ENCODE measurements at places on chromosomes 16 and 17.
A peak's percentile ranks its signal among the peaks of the same experiment; 100 is the strongest.

- DNase-seq: no peak
Observed at GRCh38 chr16:85041219-85042166, 13.9 kb downstream of the KIAA0513 start.

DNA sequence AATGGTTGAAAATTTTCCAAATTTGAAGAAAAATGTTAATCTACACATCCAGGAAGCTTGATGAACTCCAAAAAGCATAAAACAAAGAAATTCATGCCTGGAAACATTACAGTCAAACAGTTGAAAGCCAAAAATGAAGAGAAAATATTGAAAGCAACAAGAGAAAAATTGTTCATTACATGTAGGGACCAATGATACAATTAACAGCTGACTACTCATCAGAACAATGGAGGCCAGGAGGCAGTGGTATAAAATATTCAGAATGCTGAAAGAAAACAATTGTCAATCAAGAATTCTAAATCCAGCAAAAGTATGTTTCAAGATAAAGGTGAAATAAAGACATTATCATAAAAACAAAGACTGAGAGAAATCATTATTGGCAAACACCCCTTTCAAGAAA lies 21.6 kb downstream of the RCVRN start:
- DNase-seq: no peak

- DNase-seq: no peak
Observed at GRCh38 chr17:78130090-78130436, 508 bp upstream of the TMC8 start.

DNA sequence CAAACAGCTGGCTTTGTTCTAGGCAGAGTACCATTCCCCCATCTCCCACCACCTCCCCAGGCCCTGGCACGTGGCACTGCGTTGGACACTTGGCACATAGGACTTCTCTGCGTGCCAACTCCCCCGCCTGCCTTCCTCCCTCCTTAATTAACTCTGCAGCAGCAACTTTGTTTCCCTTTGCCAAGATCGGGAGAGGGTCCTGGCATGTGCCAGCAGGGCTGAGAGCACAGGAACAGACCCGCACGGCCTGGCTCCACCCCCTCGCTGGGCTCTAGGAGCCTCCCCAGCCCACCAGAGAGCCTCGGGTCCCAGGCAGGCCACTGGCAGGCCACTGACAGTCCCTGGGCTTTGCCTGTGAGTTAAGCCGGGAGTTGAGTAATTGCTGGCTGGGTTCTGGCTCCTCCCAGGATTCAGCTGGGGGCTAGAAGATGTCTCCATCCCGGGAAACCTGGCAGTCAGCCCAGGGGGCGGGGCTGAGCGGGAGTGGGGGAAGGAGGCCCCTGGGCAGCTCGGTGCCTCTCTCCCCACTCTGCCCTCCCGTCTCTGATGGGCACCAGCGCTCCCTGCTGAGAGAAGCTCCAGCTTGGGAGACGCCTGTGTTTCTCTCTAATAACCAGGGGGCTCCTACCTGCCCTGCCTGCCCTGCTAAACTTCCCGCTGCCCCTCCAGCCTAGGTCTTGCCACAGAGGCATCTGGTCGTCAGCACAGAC lies 224.0 kb upstream of the TNRC6C start:
- no peak for DNase-seq

GRCh38 chr17:49290690-49291359 lies 60.2 kb upstream of the PHOSPHO1 start:
- DNase-seq: no peak

GRCh38 chr17:58059141-58059540 lies 24.1 kb upstream of the DYNLL2 start:
- no peak for DNase-seq

- no peak for DNase-seq
Observed at GRCh38 chr16:72840631-72841381, 207.1 kb downstream of the ZFHX3 start.

GRCh38 chr17:40333781-40334448 lies 24.9 kb downstream of the RARA start:
- DNase-seq: no peak

GRCh38 chr16:24046442-24046841 lies 209.7 kb upstream of the CACNG3 start:
- no peak for DNase-seq

- no peak for DNase-seq
Observed at GRCh38 chr17:17377071-17377967, 74.1 kb downstream of the NT5M start.

DNA sequence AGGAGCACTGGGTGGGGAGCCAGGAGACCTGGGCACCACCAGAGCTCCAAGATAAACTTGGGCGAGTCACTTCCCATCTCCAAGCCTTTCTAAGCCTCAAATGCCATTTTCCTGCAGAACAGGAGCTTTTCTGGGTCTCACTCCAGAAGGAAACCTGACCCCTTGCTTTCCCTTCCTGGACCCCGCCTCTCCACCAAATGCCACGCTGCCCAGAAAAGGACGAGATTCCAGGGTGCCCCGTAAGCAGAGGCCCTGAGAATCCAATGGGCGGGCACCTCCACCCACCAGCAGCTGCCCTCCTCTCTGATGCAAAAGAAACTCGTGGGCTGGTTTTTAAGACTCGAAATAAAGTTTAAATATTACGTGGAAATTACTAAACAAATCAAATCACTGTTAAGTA lies 31.3 kb downstream of the ZNF423 start:
- no peak for DNase-seq

GRCh38 chr17:81867170-81867990 lies 3.8 kb downstream of the ARHGDIA start:
- no peak for DNase-seq

DNA sequence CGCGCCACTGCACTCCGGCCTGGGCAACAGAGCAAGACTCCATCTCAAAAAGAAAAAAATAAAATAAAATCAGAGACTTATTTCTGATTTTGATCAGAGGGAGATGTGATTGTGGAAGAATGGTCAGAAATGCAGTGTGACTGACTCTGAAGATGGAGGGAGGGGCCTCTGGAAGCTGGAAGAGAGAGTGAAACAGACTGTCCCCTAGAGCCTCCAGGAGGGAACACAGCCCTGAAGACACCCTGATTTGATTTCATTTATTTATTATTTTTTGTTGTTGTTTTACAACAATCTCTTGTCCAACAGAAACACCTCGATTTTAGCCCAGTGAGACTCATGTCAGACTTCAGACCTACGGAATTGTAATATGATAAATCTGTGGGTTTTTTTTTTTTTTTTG lies 26.1 kb downstream of the BCL7C start:
- DNase-seq: no peak

DNA sequence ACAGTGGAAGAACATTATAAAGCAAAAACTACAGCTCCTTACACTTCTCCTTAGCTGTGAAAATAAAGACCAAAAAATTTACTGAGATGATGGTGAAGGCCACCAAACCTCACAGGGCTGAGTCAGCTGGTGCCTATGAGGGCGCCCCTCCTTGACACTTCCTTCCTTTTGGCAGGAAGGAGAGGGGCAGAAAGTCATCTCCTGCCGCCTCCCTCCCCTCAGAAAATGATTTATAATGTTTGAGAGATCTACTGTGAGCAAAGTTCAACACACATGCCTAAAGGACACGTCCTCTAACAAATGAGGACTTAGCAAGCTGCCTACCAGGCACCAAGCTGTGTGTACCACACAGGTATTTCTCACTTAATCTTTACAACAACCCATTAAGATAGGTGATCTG lies 245.7 kb downstream of the PRKCA start:
- peak; percentile 49 for DNase-seq

DNA sequence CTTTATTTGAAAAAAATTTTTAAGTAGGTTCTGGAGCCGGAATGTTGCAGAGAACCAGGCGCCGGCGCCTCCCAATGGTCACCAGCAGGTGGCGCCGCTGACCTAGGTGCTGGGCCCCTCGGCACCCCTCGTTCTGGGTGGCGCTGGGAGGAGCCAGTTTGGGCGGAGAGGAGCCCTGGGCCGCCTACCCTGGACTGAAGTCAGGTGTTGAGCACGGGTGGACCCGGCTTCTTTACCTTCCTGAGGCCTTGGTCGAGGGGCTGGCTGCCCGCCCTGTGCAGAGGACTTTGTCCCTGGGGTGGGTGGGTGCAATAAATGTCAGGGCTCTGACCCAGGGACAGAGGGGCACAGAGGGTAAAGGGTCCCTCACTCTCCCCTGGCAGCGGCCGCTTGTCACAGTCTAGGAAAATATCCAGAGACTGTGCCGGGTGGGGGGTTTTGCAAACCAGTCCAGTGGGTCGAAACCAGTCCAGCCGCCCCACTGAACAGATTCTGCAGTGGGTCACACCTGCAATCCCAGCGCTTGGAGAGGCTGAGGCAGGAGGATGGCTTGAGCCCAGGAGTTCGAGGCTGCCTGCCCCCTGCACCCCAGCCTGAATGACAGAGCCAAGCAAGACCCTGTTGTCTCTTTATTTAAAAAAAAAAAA lies 30.1 kb upstream of the TNFRSF13B start:
- DNase-seq: peak; percentile 66

DNA sequence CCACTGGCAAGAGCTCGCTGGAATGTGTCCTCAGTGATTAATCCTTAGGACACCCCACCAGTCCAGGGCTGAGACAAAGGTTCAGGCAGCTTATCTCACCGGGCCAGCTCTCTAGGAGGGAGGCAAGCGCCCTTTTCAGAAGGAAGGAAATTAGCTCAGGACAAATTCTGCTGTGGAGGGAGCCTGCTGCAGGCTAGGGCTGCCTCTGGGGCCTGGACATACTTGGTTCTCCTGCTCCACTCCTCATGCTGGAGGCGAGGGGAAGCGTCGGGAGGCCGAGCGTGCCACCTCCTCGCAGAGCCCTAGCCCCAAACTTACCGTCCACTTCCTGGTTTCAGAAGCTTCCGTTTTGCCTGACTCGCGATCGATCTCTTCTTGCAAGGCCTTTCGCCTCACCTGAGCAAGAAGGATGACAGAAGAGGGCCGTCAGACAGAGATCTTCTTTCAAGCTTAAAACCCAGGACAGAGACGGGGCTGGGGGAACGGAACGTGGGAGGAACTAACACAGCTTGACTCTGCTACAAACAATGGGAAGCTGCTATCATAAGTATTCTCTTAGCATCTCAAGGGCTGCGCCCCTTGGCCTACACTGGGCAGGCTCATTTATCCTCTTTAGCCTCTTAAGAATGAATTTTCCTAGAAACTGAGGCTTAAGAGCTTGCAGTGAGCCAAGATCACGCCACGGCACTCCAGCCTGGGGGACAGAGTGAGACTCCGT lies 7.7 kb downstream of the KNOP1 start:
- DNase-seq: no peak

GRCh38 chr16:25151996-25152395 lies 40.5 kb downstream of the LCMT1 start:
- no peak for DNase-seq

GRCh38 chr16:53803451-53803850 lies 99.5 kb downstream of the FTO start:
- no peak for DNase-seq

- no peak for DNase-seq
Observed at GRCh38 chr17:73553311-73553710, 90.9 kb downstream of the SDK2 start.

- no peak for DNase-seq
Observed at GRCh38 chr17:4074831-4075495, 67.9 kb downstream of the ZZEF1 start.

DNA sequence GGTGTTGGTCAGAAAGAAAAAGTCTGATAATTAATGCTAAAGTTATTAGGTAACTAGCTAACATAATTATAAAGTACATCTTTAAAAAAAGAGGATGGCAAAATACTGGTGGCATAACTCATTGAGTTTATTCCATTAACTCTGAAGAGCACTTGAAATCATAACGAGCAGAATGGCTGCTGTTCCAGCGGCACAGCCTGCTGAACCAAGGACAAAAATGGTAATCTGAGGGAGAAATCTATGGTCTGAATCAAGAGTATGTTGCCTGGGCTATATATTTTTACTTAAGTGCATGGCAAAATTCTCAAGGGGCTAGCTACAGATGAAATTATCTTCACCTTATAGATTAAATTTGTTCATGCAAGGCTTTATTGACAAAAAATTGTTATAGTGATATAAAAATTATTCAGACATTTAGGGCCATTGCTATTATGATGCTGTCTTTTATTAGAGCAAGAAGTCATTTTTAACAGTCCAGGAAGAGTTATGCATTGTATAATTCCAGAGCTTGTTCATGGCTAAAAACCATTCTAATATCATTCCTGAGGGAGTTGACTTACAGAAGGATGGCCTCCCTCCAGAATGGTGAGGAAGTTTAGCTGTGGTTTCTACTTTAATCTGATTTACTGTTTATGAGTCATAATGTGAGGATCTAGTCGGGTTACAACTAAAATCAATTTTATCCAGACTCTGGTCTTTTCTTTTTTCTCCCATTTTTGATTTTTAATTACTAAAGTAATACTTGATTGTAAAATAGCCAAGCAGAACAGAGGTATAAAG lies 41.4 kb upstream of the ANKFN1 start:
- no peak for DNase-seq

- DNase-seq: no peak
Observed at GRCh38 chr16:68246666-68247065, 1.5 kb downstream of the PLA2G15 start.

GRCh38 chr17:34314279-34314678 lies 5.0 kb upstream of the CCL8 start:
- no peak for DNase-seq

DNA sequence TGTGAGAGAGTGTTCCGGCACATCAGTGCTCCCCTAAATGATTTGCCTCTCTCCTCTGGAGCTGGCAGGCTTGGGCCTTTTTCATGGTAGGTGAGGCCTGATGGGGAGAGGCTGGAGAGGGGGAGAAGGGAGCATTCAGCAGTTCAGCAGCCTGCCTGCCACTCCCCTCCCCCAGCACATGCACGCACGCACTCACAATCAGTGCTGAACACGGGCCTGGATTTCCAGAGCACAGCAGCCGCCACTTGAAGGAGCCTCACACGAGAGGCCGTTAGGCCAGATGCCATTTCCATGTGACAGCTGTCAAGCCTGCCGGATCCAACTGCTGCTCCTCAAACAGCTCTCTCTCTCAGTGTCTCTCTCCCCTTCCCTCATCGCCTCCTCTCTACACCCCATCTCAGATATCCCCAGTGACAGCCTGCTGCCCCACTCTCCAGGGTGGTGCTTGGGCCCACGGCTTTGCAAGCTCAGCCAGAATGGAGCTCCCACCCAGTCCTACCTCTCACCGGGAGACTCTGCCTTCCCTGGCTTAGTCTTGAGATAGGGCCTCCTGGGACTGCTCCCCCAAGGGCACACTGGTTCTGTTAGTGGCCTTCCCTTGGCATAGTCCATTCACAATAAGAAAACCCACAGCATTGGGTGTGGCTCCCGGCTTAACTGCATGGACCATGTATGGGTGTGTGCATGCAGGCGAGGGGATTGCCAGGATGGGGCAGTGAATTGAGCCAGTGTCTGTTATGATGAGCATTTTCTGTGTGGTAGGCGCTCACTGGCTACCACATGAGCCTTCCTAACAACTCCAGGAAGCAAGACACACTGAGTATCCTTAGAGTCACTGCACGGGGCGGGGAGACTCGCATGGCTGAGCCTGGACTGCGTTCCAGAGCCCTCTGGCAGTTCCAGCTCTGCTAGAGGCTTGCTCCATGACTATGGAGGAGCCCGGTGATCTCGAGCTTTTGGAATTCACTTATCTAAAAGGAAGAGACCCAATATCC lies 226.2 kb downstream of the CCDC182 start:
- no peak for DNase-seq

DNA sequence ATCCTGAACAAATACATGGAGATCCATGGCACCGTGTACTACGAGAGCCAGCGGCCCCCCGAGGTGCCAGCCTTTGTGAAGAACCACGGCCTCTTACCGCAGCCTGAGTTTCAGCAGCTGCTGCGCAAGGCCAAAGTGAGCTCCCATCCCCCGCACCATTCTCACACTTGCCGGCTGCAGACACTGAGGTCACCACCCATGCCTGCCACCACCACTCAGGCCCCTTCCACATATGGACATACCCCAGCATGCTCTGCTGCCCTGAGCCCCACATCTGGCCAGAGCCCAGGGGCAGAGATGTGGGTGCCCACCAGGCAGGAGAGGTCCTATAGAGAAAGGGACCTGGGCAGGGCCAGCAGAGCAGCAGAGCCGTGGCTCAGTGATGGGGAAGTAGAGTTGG lies 69.8 kb downstream of the MGAT5B start:
- DNase-seq: no peak

All from activated T-helper 1 cell treated with anti-CD3 and anti-CD28 coated beads, Interleukin-12 subunit alpha, Interleukin-12 subunit beta, Interleukin-2, Interleukin-4 antibody, amounts not matched to agents 30 ng/mL and 10 ng/mL and 1 ng/mL, durations not matched to agents 14 hours and 24 hours and 36 hours (primary cell).